ENCODE measurements at places on chromosomes 2 and 18.
A peak's percentile ranks its signal among the peaks of the same experiment; 100 is the strongest.

DNA sequence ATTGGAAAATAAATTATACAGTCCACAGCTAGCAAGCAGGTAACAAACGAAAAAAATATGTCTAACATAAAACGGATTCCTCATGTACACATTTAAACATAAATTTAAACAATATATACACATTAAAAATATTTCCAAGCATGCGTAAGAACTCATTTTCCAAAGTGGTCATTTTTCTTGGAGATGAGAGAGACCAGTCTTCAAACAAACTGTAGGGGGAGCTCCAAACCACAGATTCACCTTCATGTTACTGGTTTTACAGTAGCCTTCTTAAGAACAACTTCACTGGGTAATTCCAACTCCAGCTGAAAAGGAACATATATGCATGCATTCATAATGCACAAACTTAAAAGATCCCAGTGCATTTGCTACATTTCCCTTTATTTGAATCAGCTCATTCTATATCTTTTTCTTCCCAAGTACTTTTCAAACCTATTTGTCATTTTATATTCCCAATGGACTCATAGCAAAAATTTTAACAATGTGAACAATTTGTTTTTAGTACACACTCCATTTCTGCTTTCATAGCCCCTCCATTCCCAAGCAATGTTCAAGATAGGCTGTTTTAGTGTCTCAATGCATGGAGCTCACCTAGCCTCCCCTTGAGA lies 4.7 kb upstream of the STAMBP start:
- DNase-seq, result no peak

GRCh38 chr2:71078624-71079023 lies 10.2 kb downstream of the NAGK start:
- no peak for DNase-seq

DNA sequence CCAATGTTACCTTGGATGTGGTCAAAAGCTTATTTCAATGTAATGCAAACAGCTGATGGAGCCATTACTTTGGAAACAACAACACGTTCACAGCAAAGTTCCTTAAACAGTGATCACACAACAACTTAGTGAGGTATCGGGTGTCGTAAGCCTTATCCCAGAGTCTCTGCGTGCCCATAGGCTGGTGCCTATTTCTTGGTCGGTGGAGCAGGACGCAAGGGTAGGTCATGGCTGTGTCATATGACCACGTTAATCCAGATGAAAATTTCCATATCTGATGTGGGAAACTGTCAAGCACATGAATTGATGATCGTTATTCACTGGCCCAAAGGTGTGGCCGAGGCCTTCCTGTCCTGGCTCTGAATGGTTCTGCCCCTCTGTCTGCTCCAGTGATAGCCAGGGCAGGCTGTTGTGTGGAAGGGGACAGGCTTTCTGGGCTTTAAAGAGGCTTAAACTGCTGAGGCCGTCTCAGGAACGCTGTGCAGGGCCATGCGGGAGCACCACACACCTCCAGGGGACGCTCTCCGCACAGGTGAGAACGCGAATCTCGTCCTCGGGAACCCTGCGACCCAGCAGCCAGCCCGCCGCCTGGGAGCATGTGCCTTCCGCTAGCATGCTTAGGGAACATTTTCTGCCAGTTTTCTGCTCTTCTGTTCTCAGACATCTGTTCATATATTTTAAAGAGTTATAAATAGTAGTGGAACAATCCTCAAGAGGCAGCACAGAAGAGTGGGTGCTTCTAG lies 90.6 kb downstream of the KCTD1 start:
- DNase-seq, result no peak

DNA sequence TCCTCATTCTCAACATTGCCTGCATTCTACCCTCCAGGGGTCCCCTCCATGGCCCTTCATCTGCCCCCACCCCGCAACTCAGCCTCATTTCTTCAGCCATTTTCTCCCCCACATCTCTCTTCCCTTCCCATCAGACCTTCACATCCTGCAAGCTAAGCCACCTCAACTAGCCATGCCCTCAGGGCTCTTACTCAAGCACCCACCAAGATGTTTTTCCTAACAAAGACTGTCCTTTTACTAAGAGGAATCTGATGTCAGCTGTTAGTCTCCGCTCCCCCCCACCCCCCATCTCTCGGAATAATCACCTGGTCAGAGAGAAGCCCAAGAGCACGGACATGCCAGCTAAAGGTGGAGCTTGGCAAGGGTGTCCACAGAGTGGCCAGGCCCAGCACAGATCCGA lies 4.7 kb upstream of the CAPN10 start:
- no peak for DNase-seq

DNA sequence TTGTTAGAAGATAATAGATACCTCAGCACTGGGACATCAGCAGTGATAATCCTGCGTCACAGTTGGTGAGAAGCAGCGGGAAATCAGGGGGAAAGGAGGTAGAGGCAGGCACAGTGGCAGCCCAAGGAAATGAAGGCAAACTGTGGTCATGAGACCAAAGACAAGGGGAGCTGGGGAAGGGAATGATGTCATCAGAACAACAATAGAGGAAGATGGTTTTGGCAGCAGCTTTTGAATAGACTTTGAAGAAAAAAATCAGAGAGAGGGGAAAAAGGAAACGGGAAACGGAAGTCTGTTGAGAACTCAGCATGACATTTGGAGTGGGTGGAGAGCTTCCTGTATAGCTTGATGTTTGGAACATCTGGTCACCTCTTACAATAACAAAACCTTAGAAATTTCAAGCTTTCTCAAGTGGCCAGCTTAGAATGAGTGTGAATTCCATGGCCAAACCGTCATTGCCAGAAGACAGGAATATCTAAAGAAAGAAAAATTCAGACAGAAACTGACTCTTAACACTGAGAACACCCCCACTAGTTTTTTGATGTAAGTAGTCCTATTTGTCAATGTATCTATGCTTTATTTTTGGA lies 18.4 kb upstream of the YES1 start:
- no peak for DNase-seq

DNA sequence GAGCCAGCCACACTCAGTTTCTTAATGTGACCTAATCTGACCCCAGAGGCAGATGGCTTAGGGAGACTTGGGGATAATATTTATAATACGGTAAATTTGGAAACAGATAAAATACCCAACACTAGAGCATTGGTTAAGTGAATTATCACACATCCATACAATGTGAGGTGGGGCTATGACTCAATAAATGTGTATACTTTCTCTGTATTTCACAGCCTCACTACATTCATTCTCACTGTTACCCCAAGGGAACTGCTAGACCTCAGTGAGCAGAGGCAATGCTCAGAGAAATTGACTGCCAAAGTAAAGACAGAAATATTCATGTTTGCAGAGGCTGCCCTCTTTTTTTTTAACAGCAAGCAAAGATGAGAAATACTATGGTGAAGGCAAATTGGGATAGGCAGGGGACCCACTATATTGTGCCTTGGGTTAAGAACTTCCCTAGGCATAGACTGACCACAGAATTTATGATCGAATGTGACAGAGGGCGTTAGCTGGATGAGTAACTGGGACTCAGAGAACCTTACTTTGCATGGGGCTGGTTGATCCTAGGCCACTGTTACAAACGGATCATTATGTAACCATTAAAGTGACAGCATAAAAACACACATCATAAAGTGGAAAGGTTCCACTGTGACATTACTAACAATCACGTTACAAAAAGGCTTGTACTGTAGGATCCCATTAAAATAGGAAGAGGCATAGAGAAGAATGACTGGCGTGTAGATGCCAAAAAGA lies 246.0 kb upstream of the LYPD1 start:
- no peak for DNase-seq

GRCh38 chr2:18050001-18050400 lies 171.5 kb downstream of the KCNS3 start:
- DNase-seq, result no peak

DNA sequence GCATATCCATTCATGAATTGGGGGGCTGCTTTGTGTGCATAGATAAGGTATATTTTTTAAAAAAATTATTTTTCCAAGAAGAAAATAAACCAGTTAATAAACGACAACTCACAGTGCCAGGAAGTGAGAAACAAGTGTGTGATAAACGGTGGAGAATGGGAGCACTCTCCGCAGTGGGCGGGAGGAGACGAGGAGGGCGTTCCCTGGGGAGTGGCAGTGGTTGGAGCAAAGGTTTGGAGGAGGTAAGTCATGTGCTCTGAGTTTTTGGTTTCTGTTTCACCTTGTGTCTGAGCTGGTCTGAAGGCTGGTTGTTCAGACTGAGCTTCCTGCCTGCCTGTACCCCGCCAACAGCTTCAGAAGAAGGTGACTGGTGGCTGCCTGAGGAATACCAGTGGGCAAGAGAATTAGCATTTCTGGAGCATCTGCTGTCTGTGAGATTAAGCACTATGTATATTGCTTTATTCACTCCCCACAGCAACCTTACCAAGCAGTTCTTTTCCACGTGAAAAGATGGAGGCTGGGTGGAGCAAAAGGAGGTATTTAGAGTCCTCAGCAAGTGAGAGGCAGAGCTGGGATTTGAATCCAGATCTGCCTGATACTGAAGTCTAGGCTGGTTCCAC lies 27.0 kb upstream of the CASP8 start:
- peak; percentile 79 for DNase-seq

GRCh38 chr2:7857904-7858303 lies 824.0 kb upstream of the ID2 start:
- no peak for DNase-seq

DNA sequence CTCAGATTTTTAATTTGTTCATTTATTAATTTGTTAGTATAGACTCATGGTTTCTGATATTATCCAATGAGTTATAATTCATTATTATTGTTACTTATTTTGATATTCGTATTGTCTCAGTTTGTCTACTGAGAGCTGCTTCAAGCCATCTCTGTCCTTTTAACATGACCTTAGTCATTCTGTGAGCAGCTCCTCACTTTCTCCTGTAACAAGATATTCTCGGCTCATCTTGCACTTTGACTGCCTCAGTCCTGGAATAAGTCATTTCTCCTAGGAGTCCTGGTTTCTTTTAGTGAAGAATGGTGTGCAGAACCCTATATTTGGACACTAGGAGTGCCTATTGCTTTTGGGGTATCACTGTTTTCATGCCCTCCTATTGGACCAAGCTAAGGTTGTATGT lies 13.2 kb downstream of the ASB1 start:
- no peak for DNase-seq

DNA sequence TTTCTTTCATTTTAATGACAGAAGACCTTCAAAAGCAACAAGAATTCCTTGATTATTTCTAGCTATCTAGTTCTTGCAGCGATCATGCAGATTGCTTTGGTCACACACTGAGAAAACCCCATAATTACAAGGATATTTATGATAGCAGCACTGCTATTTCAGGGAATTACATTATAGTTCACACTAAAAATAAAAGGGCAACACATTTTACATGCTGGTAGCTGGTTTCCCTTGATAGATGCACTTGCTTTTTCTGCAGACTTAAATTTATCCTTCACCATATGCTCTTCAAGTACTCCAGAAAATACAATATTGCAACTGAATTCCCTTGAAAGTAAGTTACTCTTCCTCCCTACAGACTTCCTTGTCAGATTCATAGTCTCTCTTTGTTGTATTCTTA lies 751.1 kb downstream of the CCDC85A start:
- no peak for DNase-seq

GRCh38 chr18:52319424-52319983 lies 20.5 kb upstream of the DCC start:
- no peak for DNase-seq

GRCh38 chr18:79818036-79818435 lies 20.3 kb downstream of the KCNG2 start:
- no peak for DNase-seq

- no peak for DNase-seq
These were observed 4.2 kb downstream of the CIB4 start for GRCh38 chr2:26636935-26637334.

- peak; percentile 92 for DNase-seq
These were observed 18.0 kb upstream of the HAAO start for GRCh38 chr2:42810121-42810970.

Data from activated CD8-positive, alpha-beta memory T cell treated with anti-CD3 and anti-CD28 coated beads, Interleukin-2, amount 50 U/mL, for 4 hours (primary cell).